ENCODE measurements at places on chromosomes 1 and 21.

GRCh38 chr1:109770331-109771095 lies 6.8 kb upstream of the EPS8L3 start:
- DNase-seq, result no peak

DNA sequence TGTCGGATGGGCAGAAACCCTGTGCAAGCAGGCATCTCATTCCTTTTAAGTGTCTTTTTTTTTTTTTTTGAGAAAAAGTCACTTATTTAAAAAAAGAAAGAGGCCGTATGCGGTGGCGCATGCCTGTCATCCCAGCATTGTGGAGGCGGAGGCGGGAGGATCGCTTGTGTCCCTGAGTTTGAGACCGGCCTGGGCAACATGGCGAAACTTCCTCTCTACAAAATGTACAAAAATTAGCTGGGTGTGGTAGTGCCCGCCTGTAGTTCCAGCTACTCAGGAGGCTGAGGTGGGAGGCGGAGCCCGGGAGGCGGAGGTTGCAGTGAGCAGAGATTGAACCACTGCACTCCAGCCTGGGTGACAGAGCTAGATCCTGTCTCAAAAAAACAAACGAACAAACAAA lies 1.7 kb downstream of the GPR137B start:
- no peak for DNase-seq

DNA sequence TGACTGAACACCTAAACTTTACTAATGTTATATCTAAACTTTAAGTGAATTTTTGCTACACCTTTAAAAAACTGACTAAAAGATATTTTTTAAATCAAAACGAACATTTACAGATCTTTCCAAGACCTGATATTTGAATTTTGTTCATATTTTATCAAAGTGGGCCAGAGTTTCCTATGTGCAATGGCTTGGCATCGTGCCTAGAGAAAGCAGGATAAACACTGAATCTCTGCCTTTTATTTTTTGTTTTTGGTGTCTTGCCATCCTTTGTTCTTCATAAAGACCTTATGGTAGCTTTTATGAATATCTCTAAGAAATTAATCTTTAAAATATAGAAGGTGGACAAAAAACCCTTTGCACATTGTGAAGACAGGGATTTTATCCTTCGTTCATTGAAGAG lies 25.8 kb upstream of the VPS26C start:
- DNase-seq, result peak; percentile 19

GRCh38 chr1:175742790-175743459 lies 470 bp downstream of the TNR start:
- DNase-seq, result peak; percentile 51

- no peak for DNase-seq
Measured at GRCh38 chr1:235974616-235975015, 90.3 kb downstream of the NID1 start.

- DNase-seq, result no peak
Measured at GRCh38 chr1:39995973-39996393, 41.0 kb downstream of the MFSD2A start.

GRCh38 chr1:159699653-159700052 lies 14.7 kb downstream of the CRP start:
- DNase-seq, result no peak

GRCh38 chr1:204331275-204331674 lies 28.5 kb downstream of the PLEKHA6 start:
- DNase-seq, result no peak

- no peak for DNase-seq
Measured at GRCh38 chr1:92476071-92476631, 10.6 kb downstream of the GFI1 start.

DNA sequence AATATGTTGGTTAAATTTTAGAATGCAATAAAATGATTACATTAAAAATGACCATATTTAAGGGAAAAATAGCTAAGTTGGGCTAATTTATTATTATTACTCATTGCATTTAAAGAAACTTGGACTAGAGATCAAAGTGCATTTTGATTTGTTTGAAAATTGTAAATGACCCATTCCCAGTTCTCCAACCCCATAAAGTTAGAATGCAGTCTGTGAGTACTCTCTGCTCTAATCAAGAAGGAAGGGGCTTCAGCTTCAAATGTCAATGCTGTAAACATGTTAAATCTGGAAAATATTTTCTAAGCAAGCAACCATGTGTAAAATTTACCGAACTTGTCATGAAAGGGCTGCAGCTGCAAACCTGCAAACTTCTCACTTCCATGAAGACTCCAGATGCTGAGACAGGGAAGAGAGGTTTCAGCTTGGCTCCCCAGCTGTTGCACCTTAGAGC lies 232.7 kb downstream of the TTLL7 start:
- no peak for DNase-seq

DNA sequence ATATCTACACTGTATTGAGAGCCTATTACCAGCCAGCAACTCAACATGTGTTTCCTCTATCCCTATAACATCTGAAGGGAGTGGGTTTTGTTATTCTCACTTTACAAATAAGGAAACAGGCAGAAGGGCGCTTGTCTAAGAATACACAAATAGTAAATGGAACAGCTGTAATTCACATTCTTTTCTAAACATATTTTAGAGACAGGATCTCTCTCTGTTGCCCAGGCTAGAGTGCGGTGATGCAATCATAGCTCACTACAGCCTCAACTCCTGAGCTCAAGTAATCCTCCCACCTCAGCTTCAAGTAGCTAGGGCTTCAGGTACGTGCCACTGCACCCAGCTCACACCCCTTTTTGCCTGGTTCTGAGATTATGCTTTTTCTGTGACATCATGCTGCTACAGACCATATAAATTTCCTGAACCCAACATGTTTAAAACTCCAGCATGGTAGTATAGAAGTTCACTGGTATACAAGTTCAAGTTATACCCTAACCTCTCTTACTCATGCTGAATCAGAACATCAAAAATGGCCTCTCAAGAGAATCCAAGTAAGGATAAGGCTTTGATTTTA lies 8.6 kb upstream of the TACSTD2 start:
- peak; percentile 32 for DNase-seq

DNA sequence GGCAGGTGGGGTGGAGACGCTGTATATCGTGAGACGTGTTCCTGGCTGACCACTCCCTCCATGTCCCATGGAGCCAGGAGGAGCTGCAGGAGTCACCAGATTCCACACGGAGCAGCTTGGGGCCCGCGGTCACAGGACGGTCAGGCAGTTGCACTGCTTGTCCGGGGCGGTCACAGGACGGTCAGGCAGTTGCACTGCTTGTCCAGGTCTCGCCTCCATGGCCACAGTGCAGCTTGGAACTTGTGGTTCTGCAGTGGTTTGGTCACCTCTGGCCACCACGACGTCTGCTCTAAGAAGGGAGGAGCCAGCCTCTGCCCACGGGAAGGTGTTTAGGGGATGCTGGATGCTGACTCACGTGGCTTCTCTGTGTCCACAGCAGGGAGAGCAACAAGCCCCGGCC lies 33.0 kb downstream of the SLX9 start:
- peak; percentile 59 for DNase-seq

- no peak for DNase-seq
Measured at GRCh38 chr21:44697811-44698734, 1.1 kb downstream of the KRTAP10-12 start.

DNA sequence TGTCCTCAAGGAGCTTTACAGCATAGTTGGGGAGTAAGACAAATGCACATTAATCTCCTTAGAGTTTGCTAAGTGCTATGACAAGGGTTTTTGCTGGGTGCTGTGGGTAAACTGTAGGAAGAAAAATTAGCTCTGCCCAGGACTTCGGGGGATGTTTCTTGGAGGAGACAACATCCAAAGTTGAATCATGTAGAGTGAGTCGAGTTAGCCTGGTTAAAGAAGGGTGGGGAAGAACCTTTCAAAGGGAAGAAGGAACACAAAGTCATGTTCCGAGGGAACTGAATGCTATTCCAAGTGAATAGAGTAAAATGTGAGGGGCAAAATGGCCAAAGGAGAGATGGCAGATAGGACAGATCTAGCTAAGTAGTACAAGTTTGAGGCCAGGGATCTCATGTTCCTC lies 17.1 kb downstream of the SPRTN start:
- peak; percentile 59 for DNase-seq

DNA sequence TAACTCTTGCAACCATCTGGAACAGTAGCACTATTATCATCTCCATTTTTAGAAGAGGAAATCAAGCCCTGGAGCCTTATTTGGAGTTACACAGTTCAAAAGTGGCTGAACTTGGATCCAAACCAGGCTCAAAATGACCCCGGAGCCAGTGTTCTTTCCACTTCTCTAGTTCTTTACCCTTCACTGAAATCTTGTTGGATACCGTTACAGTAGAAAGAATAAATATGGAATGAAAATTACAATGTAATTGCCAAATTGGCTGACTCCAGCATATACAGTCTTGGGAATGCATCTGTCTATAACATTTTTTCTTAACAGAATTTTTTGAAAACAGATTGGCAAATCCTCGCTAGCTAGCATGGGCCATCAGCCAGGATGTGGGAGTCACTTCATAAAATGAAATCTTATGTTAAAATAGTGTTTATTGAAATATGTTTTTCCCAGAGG lies 261.4 kb downstream of the CTH start:
- no peak for DNase-seq

DNA sequence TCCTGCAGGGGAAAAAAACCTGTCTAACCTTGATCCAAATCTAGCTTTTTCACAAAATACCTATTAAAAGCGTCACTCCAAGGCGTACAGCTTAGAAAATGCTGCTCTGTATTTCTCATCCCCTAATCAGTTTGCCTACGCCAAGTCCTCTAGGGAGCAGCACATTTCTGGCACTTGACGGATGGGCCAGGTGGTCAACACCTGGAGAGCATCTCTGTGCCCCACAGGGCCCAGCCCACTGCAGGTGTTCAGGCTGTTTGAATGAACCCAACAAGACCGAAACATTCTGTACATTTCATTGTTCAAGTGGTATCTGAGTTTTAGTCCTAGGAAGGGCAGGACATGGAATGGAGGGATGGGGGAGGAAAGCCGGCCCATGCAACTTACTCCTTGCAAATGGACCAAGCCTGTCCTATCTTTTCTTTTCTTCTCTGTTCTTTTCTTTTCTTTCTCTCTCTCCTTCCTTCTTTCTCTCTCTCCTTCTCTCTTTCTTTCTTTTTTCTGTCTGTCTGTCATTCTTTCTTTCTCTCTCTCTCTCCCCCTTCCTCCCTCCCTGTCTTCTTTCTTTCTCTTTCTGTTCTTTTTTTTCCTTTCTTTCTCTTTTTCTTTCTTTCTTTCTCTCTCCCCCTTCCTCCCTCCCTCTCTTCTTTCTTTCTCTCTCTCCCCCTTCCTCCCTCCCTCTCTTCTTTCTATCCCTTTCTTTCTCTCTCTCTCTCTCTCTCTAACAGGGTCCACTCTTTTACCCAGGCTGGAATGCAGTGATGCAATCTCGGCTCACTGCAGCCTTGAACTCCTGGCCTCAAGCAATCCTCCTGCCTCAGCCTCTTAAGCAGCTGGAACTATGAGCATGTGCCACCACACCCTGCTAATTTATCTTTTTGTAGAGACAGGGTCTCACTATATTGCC lies 29.1 kb downstream of the IGFN1 start:
- DNase-seq, result no peak

GRCh38 chr1:77742011-77742555 lies 17.6 kb downstream of the USP33 start:
- no peak for DNase-seq

DNA sequence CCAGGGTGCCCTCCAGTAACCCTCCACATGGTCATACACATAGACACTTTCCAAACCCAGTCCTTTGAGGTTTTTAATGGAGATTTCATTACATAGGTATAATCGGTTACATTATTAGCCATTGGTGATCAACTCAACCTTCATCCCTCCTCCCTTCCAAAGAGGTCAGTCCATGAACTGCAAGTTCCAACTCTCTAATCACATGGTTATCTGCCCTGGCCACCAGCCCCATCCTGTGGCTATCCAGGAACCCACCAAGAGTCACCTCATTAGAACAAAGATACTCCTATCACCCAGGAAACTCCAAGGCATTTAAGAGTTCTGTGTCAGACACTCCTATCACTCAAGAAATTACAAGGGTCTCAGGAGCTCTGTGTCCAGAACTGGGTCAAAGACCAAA lies 12.2 kb downstream of the ATP1A4 start:
- peak; percentile 29 for DNase-seq

DNA sequence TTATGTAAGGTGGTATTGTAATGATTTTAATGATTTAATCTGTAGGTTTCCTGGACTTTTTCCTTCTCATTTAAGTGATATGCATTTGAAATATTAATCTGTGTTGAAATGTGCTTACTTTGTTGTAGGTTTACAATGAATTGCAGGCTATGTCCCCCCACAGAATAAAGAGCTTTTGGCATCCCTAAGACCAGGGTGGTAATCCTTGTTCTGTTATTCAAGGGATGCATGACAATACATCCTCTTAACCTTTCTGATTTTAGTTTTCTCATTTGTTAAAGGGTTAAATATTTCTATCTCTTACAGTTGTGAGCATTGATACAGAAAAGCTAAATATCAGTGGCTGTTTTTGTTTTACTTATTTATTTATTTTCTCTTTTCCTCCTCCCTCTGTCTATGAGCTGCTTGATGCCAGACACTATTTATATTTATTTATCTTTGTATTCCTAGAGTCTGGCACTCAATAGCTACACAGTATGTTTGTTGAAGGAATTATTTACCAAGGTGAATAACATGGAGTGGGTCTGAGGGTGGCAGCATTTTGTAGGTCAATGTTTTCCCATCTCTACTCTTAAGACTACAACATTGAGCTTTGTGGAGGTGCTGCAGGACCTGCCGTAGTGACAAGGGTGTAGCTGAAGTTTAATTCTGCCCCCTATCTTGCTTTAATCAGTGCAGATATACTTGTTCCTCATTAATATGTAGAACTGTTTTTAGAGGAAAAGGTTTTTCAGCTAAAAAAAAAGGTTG lies 19.9 kb upstream of the ADGRL2 start:
- no peak for DNase-seq

GRCh38 chr21:17118638-17119384 lies 394.0 kb upstream of the CXADR start:
- no peak for DNase-seq

DNA sequence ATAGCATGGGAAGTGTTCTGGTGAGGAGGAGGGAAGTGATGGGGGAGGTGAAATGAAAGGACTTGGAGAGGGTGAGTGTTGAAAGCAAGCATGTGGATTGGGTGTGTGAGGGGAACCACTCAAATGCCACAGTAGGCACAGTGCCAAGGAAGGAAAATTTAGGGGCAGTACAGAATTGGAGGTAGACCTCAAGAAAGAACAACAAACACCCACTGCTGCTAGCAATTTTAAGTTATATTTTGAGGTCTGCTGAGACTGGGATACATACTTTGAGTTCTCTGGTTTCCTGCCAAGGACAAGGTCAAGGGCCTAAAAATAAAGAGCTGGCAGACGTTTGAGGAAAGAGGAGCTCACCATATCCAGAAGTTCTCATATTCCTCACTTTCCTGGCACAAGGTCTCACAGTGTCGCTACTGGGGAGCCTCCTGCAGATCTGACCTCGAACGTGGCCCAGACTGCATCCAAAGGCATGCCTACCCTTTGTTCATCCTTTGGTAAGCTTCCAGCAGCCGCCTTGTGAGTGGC lies 104.0 kb downstream of the BRINP2 start:
- peak; percentile 79 for DNase-seq

Measured in GM23248 (cell line).